ENCODE measurements at places on chromosomes 5 and 9.

DNA sequence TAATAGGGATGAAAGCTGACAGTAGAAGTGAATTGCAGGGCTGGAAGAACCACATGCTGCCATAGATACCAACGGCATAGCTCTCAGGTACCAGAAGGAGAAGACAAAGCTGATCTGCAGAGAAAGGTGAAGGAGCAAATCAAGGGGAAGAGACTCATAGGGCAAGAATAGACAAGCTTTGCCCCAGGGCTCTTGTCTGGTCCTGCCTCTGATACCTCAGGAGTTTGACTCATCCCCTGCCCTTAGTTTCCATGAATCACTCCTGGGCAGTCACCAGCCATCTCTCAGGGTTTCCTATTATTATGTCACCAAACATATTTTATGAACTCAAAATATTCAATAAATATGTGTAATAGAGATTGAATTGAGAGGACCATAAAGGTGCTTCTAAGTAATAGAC, 800.9 kb downstream of the DNAH5 start:
- no peak for DNase-seq

- no peak for DNase-seq
Measured at GRCh38 chr5:152529440-152529839, 124.4 kb upstream of the NMUR2 start.

- DNase-seq, result no peak
Measured at GRCh38 chr5:147439254-147439653, 70.6 kb downstream of the DPYSL3 start.

- no peak for DNase-seq
Measured at GRCh38 chr9:99361817-99362216, 139.7 kb downstream of the SEC61B start.

- no peak for DNase-seq
Measured at GRCh38 chr9:116941266-116941665, 254.2 kb downstream of the TRIM32 start.
